ENCODE measurements at places on chromosomes 13 and 19. TPM values are rescaled to one million over a fixed set of nuclear protein-coding genes. Genes with fewer than 3 reads are reported as not detected.

Gene ANKRD24
- total RNA-seq: 0.22 TPM

DNA sequence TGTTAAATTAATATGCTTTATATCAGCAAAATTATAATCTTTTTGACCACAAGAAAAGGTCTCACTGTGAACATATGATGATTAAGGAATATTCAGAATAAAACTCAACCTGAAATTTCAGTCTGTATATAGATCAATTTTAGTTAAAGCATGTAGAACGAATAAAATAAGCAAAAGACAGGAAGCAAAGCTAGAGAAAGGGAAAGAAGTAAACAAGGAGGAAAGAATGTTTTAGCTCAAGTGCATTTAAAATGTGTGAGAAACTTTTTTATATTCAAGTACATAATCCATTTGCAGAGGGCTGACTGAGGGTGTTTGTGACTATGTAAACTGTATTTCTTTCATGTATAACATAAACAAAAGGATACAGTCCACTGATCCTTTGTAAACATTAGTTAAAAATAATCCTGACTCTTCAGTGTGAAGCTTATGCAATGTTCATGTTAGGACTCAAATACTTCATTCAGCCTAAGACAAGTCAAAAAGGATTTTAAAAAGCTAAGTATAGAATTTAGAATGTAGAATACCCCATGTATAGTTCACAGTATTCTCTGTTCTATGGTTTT, 472.1 kb downstream of the DIAPH3 start:
- DNase-seq: no peak

Gene SOX1
- not detected for total RNA-seq

GRCh38 chr13:102697264-102697663, 2.4 kb upstream of the METTL21C start:
- no peak for DNase-seq

DNA sequence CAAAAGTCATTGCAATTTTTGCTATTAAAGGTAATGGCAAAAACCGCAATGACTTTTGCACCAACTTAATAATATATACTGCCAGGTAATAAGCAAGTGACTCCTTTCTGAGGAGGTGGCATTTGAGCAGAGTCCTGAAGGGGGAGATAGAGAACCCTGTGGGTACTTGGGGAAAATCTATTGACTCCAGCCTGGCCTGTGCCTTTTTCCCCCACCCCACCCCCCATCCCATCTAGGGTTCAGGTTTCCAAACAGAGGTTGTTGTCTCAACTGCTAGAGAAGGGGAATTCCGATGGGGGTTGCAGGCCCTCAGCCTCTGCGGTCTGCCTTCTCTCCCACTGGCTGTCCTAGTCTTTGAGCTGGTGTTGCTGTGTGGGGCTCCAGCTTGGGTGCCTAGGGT, 11.5 kb downstream of the S1PR2 start:
- DNase-seq: no peak

Gene PEAK3
- total RNA-seq: 0.77 TPM

DNA sequence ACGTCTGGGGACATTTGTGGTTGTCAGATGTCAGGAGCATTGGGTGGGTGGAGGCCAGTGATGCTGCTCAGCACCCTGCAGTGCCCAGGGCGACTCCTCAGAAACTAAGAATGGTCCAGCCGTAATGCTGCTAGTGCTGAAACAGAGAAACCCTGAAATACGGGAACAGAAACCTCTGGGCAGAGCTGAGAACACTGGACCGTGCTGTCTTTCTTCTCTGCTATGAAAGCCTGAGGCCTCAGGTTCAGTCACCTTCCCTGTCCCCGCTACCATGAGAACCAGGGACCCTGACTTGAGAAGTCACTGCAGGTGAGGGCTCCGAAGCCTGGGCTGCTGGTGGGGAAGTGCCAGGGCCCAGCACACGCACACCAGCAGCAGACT, 13.4 kb downstream of the CAPS start:
- DNase-seq: no peak

DNA sequence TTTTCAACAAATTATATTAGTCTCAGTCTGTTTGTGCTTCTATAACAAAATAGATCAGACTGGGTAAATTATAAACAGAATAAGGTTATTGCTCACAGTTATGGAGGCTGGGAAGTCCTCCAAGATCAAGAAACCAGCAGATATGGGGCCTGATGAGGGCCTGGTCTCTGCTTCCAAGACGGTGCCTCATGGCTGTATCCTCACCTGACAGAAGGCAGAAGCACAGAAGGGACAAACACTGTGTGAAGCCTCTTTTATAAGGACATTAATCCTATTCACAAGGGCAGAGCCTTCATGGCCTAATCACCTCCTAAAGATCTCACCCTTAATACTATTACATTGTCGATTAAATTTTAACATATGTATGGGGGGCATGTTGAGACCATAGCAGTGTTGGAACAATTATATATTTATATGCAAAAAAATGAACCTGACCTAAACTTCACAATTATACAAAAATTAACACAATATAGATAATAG, 12.7 kb downstream of the F10 start:
- no peak for DNase-seq

DNA sequence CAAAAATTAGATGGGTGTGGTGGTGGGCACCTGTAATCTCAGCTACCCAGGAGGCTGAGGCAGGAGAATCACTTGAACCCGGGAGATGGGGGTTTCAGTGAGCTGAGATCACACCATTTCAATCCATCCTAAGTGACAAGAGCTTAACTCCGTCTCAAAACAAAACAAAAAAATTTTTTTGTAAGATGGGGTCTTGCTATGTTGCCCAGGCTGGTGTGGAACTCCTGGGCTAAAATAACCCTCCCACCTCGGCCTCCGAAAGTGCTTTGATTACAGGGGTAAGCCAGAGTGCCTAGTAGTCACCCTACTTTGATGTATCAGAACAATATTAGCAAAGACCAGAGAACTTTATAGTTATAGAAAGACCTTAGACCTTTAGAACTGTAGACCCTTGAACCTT, 7.9 kb downstream of the SPTBN4 start:
- no peak for DNase-seq

- DNase-seq: peak; percentile 52
Measured at GRCh38 chr13:29679396-29680053, 84.0 kb upstream of the SLC7A1 start.

Gene APBA3
- 14.2 TPM for total RNA-seq

Gene SHANK1
- total RNA-seq: 0.25 TPM

- peak; percentile 29 for DNase-seq
Measured at GRCh38 chr19:58181902-58182576, 822 bp upstream of the ZNF274 start.

- no peak for DNase-seq
Measured at GRCh38 chr13:68697551-68697950, 1410.1 kb upstream of the ATXN8OS start.

Gene TEX101
- not detected for total RNA-seq

- no peak for DNase-seq
Measured at GRCh38 chr19:16585808-16586476, 13.7 kb upstream of the SLC35E1 start.

Gene APC2
- 0.22 TPM for total RNA-seq

Gene ICAM4
- total RNA-seq: 0.36 TPM
